ENCODE measurements at places on chromosomes 5 and 9.

DNA sequence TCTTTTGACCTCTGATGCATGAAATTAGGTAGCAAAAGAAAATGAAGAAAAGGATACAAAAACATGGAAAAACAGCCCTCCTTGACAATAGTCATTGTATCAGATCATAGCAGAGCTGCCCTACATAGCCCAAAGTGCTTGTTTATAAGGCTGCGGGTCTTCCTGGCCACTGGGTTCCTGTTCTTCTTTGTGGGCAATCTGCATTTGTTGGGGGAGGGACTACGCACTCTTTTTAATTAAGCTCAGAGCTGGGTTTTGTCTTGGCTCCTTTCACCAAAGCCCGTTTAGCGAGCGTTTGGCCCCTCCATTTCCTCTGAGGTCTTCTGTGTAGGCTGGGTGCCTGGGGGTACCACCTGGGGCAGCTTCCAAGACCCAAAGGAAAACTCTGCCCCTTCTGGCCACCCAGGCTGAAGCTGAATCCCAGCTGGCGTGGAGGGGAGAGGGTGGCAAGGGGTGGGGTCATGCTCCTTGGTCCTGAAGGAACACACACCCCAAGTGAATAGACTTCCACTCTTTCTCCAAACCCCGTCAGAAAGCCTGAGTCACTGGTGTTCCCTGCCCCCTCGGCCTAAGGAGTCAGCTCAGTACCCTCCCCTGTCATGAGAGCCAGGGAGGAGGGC, 6.5 kb upstream of the PAX5 start:
- no peak for DNase-seq

DNA sequence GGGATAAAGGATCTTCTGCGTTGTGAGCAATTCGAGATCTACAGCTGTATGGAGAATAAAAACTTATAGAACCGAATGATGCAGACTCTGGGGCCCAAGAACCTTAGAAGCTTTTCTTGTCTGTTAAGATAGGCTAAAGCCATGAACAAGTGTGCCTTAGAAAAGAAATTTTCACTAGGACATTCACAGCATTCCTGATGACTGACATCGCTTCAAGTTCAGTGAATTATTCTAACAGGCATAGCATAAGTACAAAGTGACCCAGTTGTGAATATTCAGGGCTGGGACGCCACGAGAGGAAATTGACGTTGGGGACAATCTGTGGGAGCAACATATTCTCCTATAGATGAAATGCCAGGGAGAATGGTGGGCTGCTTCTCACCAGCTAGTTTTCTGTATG, 32.0 kb upstream of the PANK3 start:
- DNase-seq, result no peak

DNA sequence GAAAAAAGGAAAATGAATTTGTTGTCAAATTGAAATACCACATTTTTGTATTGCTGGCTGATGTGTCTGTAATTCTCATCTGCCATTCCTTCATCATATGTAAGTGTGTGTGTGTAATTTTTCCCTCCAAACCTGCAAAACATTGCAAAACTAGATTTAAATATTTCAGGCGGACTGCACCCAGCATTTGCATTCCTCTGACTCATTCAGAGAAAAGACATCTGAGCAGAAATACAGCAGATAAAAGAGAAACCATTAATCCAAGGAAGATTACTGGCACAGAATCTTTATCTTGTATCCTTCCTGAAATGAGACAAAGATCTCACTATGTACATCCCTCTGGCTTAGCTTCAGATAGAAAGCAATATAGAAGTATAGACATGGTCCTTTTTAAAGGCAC, 275.3 kb downstream of the TMEM38B start:
- no peak for DNase-seq

DNA sequence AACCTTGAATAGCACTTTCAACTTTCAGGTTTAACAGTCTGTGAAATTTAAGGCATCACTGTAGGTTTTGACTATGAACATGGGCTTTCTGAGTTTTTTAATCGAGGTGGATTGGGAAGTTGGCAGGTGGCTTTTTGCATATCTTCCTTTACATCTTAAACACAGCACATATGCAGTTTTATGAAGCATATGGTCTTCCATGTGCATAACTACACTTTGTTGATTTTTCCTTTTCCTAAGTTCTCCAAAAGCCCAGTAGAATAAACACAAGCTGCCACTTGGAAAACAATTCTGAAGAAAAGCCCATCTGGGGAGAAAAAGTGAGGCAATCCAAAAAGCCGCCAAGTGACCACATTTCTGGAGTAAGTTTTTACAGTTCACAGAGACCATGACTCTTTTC, 236.5 kb upstream of the IL12B start:
- DNase-seq, result peak; percentile 5

GRCh38 chr5:144361406-144361805, 190.7 kb downstream of the KCTD16 start:
- no peak for DNase-seq

- no peak for DNase-seq
Measured at GRCh38 chr9:133709691-133710571, 28.2 kb downstream of the SARDH start.

DNA sequence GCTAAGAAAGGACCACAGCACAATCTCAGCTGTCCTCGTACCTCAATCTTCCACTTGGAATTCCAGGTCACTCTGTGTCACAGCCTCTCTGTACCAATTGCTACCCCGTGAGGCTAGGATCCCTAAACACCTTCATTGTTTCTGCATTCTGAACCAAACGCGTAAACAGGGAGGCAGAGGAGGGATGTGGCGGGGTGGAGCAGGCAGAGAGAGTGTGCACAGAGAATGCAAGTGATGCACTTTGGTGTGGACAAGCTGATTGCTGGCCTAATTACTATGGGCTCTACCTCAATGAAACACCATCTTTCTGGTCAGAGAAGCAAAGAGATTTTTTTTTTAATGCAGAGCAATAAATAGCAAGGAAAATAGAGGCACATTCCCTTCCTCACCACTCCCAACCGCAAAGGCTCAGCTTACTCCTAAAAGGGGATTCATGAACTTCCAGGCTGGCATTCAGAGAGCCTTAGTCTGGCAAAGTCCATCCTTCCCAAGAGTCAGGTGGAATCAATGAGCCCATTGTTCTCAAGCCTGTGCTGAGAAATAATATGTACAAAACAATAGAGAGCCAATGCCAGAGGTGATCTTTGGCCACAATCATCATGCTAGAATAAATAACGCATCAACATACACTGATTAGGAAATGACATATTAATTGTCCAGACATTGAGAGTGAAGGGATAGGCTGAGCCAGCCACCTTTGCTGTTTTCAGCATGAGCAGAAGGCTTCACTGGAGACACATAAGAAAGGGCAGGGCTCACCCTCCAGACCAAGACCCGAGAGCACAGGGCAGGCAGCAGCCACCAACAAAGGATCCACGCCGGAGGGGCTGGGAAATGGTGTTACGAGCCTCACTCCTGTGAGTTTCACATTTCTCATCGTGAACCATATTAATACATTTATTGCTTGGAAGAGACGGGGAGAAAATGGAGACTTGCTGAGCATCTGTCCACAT, 278.8 kb downstream of the ENC1 start:
- no peak for DNase-seq

DNA sequence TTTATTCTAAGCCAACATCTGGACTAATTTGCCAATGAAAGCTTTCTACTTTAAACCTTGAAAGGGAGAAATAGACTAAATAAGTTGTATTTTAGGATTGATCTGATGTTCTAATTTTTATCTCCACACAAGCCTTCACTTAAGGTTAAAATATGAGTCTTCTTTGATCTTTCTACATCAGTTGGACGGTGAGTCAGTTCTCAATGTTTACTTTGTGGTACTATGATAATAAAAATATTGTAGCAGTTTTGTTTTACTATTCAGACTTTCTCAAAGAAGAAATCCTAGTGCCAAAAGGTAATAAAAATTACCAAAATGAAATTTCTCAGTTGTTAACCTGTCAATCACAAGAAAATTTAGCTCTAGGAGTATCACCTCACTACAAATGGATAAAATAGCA, 203.5 kb upstream of the RGMB start:
- no peak for DNase-seq

DNA sequence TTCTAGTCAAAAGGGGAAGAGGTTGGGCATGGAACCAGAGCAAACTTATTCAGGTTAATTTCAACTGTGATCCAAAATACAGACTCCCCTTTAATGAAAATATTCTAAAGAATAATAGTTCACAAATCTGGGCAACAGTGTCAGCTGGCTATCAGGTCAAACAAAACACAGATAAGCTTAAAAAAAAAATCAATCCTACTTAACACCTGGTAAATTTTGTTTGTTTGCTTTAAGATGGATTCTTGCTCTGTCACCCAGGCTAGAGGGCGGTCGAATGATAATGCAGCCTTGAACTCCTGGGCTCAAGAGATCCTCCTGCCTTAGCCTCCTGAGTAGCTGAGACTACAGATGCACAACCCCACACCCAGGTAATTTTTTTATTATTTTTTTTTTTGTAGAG, 89.0 kb downstream of the UBAP2 start:
- no peak for DNase-seq

DNA sequence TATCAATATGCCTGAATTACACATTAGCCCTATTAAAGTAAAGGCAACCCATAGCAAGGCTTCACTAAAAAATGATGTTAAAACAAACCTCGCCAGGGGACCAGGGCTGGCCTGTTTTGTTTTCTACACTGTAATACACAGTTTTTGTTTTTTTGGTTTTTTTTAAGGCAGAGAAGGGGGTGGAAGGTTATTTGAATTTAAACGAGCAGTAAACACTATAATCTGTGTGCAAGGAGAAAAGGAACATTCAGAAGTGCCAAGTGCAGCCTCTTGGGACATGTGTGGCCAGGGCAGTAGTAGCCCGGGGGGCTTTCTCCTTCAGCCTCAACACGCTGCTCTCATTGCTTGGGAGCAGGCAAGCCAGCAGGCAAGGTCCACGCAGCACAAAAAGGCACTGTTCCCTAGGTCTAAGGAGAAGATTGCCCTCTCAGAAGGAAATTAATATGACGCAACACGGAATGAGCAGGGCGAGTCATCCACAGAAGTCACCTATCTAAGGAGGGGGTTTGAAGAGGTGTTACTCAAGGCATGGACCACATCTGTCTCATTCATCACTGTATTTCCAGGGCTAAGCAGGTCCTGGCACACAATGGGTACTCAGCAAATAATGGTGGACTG, 16.2 kb downstream of the SIL1 start:
- DNase-seq, result no peak

DNA sequence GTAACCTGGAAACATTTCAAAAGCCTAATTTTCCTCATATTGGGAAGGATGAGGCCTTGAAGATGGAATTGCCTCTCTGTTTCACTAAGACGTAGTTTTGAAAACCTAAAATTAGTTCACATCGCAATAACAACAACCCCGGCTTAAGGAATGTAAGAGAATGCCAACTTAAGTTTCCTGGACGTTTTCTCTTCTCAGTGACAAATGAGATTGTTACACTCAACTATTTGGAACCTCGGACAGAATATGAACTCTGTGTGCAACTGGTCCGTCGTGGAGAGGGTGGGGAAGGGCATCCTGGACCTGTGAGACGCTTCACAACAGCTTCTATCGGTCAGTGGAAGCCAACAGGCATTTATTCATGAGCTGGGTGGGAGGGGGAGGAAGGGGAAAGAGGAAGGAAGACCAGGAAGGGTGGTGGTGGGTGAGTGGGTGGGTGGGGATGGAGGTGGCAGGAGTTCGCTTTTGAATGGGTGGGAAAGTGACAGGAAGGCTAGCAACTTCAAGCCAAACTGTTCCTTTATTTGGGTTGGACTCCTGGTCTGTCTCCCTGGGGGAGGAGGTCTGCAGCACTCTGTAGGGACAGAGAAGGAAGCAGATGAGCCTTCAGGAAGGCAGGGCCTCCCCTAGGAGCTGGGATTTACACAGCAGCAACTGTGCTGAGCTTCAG, 83.4 kb downstream of the TEK start:
- DNase-seq, result no peak

DNA sequence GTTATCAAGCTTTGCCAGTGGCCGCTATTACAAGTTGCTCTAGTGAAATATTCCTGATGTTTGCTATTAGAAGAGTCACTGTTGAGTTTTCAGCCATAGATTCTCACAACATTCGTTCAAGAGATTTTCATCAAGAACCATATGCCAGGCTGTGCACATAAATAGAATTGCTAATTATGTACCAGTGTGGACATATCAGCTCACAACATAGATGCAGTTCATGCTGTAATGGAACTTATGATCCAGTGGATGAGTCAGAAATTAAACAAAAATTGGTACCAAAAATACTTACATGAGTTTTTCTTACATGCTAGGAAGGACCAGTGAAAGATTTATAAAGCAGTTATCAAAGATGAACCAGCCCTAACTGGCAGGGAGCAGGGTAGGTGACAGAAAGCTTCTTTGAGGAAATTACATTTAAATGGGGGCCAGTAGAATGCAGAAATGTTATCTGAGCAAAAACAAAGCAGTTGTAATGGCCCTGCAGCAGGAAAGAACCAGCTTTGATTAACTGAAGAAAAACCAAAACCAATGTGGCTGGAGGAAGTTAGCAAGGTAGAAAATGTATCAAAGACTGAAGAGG, 404.2 kb downstream of the DNAH5 start:
- no peak for DNase-seq

GRCh38 chr9:27227192-27227591, 69.8 kb downstream of the EQTN start:
- DNase-seq, result no peak

- no peak for DNase-seq
Measured at GRCh38 chr9:87878989-87879511, 3.6 kb upstream of the SPATA31E1 start.

DNA sequence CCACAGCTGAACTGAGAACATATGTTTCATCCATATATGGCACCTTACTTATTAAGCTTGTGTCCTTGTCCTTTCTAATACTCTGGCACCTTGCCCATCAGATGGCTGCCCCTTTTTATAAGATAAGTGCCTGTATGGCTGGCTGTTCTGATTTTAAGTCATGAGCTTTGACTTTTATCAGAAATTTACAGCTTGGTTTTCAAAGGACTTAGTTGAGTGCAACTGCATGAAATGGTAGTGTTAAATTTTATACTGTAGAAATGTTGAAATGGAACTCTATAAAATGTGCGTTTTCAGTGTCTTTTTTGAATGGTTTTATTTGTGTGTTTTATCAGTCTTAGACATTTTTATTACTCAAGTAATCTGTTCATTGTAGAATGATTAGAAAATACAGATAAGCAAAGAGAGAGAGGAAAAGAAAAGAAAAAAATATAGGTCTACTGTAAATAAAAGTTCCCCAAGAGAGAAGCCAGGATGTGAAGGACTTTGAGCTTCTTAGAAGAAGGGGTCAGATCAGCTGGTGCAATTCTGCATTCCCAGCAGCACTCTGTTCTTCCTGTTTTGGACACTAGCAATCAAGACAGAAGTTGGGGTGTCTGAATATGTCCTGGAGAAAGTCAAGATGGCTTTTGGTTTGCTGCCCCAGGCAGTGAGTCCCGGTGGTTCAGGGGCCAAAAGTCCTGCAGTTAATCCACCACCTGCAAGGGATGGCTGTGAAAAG, 38.9 kb downstream of the ARHGAP26 start:
- DNase-seq, result no peak

- no peak for DNase-seq
Measured at GRCh38 chr5:40841068-40841805, at the start of gene CARD6. TSS of gene CARD6 (plus strand) at chr5:40841367. CDS start at chr5:40841383, 16 bp downstream.

GRCh38 chr9:92666236-92666635, 3.7 kb downstream of the IPPK start:
- no peak for DNase-seq

GRCh38 chr5:177512736-177513380, 3.2 kb upstream of the DOK3 start:
- DNase-seq, result no peak

Measured in NCI-H1694 (cell line).